GM03348 (cell line): ENCODE measurements at places on chromosomes 6 and 20.

DNA sequence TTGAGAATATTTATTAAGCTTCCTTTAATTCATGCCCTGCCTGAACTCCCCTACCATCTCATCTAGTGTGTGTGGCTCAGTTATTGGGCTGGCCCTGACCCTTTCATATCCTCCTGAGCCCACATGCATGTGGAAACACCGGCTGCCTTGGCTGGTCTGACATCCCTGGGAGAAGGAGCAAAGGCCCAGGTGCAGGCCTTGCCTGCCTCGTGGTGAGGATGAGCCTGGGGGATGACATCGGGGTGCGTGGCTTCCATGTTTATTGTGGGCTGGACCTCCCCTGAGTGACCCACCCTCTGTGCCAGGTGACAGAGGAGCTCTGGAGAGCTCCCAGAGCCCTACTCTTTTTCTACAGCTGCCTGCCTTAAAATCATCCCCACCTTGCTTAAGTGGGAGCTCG lies 69.1 kb downstream of the FOXA2 start:
- no peak for DNase-seq

DNA sequence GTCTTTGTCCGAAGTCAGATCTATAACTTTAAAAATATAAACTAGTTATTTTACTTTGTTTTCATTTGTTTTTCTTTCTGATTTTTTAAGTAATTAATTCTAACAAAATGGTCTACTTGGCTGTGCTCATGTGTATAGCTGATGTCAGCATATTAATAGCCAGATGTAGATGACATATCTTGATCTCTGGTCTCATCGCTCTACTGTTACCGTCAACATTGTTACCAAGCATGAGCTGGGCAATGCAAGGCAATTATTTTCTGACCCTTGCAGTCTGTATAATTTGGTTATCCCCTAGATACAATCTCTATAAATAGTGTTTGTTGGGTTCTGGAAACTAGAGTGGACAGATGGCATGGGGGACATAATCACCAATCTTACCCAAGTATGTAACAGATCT lies 151.6 kb upstream of the PTPRK start:
- no peak for DNase-seq

DNA sequence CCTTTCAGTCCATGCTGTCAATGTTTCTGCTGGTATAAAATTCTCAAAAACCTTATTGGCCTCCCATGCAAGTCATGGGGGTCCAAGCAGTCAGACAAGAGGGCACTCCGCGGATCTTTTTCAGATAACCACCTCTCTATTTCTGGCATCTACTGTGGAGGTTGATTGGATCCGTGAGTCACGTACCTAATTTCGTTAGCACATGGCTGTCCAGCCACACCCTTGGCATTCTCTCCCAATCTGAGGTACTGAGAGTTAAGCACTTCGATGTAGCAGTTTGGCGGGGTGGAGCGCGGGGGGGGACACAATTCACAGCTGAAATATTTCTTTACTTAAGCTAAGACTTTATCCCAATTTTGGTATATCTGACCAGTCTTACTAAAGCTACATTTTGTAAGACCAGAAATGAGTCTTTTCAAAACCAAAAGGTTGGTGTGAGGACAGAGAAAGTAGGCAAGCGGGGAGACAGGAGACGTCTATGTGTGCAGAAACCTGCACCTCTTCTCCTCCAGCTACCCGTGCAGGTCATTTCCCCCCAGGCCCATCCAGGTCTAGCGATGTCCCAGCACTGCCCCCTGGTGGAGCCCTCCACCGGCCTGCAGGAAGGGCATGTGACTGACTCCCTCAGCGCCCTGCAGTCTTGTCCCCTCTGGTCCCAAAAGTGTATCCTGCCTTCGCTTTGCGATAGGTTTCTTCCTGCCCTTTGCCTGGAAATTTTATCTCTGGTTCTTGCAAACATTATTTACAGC lies 113.1 kb downstream of the ADAT2 start:
- no peak for DNase-seq

GRCh38 chr20:15616626-15617025 lies 956.6 kb downstream of the KIF16B start:
- peak; percentile 5 for DNase-seq

- DNase-seq: no peak
Observed at GRCh38 chr6:75115481-75115880, 90.4 kb downstream of the COL12A1 start.

DNA sequence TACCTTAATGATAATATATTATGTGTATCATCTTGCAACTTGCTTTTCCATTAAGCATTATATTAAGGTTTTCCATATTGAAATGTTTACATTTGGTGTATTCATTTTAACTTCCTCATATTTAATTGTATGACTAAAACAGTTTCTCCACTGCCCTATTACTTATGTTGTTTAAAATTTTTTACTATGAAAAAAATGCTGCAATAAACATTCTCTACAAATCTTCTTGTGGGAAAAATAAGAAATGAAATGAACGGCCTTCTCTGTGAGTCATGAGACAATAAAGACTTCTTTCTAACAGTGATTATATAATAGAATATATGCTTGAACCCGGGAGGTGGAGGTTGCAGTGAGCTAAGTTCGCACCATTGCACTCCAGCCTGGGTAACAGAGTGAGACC lies 25.5 kb downstream of the FASTKD5 start:
- no peak for DNase-seq

DNA sequence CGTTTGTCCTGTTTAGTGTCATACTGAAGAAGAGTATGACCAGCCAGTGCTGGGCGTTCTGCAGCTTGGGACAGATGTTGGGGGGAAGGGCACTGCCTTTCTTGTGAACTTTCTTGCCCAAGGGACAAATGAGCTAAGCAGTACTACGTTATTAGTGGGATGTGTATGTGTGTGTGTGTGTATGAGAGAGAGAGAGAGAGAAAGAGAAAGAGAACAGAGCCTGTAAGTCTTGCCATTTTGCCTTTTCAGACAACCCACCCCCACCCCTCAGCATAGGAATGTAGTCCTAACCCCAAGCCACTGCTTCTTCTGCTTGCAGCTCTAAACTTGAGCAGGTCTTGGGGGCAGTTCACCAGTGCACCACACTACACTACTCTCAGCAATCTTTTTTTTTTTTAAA lies 45.5 kb downstream of the E2F3 start:
- DNase-seq: no peak

DNA sequence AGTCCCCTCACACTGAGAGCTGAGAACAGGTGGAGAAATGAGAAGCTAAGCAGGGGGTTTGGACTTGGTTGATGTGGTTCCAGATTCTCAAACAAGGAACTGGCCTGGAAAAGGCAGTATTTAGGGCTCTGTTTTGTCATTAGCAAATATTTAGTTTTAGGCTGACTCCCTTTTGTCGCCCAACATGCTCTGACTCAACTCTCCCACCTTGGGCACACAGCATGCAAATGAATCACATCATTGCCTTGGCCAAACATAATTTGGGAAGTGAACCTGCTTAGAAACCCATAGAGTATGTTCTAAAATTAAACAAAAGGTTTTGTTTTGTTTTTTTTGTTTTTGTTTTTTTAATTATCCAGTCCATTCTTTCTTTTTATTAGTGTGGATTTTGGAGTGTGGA lies 9.5 kb upstream of the UQCC2 start:
- no peak for DNase-seq

GRCh38 chr20:3237958-3238615 lies 903 bp downstream of the SLC4A11 start:
- DNase-seq: no peak

DNA sequence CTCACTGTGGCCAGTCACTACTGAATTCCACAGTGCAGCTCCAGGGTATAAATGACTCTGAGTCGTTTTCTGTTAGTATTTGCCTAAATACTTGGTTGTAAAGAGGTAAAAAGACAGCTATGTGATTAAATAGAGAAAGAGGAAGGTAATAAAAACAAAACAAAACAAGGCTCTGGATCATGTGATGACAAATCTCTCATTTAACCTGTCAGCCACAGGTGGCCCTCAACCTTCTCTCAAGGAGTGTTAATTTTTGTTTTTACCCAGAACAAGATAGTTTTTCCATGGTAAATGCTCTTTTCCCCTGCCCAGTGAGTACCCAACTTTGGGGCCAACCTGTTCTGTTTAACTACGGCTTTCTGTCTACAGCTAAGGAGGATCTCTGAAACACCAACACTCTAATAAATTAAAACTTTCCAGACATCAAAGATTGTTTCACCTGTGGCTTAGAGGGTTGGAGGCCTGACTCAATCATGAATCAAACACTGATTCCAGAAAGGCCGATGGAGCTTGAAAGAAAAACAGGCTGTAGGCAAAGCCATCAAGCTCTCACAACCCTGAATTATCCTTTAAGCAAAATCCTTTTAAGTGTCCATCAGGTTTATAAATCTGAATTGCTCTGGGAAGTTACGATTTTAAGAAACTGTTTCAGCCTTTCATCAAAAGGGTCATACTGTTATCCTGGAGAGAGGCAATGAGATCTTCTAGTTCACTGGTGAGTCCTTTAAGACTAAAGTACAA lies 81.5 kb upstream of the BCLAF1 start:
- no peak for DNase-seq

- no peak for DNase-seq
Observed at GRCh38 chr20:42391807-42392206, 773.6 kb upstream of the CHD6 start.

DNA sequence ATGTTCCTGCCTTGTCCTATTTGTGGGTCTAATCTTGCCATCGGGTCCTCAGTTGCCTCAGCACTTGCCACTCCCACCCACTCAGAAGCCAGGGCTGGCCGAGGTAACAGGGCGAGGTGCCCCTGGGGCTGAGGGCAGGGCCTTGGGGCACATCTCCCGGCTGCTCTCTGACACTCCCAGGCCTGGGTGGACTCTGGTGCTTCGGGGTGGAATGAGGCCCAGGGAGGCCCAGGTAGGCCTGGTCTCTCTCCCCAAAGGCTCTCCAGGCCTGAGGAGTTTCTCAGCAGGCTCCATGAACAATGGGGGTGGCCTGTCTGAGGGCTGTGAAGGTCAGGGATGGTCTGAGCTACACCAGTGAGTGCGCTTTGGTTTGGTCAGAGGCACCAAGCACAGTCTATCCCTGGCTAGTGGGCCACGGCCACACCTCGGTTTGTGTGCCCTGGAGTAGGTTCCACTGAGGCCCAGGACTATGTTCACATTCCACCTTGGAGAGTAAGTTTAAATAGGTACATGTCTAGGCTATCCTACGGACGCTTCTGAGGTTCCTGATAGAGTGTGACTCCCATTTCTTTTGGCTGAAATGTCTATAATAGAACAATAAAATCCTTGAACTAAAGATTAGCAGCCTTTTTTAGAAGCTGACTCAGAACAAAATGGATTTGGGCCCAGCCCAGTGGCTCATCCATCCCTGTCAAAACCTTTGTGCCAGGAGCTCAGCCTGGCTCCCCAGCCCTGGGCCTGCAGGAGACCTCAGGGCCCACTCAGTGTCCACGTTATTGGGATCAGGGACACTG lies 78.8 kb downstream of the SLC24A3 start:
- no peak for DNase-seq

GRCh38 chr6:19976411-19977129 lies 139.4 kb downstream of the ID4 start:
- no peak for DNase-seq

DNA sequence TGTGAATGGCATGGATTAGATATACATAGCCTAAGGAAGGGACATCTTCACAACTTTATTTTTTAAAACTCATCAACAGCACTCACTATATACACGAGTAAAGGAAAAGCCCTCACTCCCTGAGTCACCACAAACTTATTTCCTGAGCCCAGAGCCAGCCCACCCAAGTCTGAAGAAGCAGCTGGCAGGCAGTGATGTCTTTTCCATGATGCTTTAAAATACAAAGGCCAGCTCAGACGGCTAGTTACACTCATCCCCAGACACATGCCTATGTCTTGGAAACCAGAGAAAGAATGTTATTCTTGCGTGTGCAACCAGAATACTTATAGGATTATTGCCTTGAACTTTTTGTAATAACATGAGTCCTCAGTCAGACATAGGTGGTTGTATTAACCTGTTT lies 114.4 kb downstream of the ADGRG6 start:
- DNase-seq: peak; percentile 74

GRCh38 chr20:59817406-59817805 lies 116.0 kb downstream of the SYCP2 start:
- no peak for DNase-seq

DNA sequence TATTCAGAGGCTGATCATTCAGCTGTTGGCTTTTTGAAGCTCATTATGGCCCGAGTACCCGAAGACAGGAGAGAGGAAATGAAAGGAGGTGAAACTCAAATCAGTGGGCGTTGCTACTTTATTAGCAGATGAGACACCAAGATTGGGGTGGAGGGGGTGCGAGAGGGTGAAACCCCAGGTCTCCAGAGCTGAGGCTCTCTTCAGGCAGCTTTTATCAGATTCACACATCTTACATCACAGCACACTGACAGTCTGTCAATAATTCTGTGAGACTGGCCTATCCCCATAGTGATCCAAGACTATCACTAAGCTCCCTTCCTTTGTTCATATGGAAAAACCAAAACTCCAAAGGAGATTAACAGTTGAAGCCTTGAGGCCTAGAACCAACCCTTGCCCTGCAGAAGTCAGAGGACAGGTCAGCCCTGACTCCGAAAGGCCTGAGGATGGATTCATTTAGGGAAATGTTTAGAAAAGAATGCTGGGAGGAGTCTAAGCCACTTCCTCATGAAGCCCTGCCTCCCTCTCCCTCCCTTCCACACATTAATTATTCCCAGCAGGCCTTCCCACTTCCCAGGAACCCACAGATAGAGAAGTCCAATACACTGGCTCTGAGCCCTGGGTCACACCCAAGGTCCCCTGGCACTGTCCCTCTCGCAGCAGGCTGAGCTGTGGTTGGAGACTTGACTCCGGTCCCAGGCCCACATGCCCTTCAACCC lies 23.2 kb downstream of the TRERF1 start:
- peak; percentile 84 for DNase-seq

DNA sequence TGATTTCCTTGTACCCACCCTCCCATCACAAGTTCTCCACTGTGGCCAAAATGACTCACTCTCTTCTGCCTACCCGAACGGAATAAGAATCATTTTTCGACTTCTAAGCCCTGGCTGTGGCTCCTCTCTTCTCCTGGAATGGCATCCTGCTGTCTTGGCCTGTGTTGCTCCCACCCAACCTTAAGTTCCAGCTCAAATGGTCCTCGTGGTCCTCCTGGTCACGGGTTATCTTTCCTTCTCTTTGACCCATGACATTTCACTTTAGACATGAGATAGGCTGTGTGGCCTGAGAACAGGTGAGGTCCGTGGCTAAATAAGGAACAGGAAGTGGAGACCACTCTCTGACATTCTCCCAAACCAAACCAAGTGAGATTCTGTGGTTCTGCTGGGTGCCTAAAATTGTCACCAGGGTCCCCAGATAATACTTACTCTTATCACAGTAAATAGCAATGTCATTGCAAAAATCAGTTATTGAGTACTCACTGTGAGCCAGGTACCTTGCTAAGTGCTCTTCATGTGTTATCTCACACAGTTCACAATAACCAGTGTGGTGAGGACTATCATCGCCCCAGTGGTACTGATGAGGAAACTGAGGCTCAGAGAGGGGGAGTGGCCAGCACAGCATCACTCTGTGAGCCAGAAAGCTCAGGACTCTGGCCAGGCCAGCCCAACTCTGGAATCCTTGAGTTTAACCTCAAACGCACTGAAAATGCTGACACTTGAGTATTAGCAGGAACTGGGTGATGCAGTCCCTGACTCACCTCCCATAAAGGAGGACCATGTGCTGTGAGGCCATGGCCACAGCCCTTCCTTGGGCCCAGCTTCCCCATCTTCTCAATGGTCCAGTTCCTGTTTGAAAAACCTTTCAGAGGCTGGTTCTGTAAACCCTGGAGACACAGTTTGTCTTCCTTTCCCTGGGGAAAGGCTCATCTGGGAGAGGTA lies 74.8 kb upstream of the SIRPA start:
- peak; percentile 76 for DNase-seq

- DNase-seq: no peak
Observed at GRCh38 chr6:48764286-48765044, 653.5 kb upstream of the PTCHD4 start.
